ENCODE measurements at places on chromosomes 2 and 18.

DNA sequence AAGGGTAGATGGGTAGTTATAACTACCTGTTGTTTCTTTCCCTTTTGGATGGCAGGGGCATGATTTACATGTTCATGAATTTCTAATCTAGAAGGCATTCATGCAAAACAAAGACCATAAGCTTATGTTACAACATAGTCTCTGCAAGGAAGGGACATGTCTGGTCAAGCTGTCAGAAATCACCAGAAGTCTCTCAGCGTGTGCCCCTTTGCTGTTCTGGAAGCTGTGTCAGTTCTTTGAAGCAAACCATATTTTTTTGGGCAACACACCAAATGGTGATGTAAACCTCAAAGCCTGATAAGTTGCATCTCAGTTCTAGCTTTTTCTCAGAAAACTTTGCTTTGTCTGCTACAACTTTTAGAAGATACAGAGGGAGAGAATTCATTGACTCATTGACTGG, 173.5 kb upstream of the CTAGE1 start:
- no peak for DNase-seq

- no peak for DNase-seq
Measured at GRCh38 chr2:240749516-240749915, 57.9 kb downstream of the AQP12A start.

DNA sequence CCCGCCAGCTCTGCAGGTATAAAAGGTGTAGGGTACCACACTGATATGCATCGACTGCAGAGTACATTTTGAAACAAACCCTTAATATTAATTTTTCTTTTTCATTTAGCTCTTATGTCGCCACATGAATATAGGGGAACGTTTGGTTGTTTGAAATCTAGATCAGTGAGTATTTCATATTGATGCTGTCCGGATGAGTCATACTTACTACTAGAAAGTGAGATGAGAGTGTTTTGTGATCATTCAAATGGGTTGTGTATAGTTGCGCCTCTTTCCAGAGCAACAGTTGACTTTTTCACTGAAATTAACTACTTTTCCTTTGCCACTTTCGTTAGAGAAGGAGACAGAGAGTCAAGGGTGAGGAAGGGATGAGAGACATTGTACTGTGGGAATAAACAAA, 24.6 kb downstream of the NPAS2 start:
- no peak for DNase-seq

- no peak for DNase-seq
Measured at GRCh38 chr2:111025288-111025687, 95.4 kb upstream of the BCL2L11 start.

All from CD4-positive, alpha-beta T cell treated with Interleukin-17A for 1 hour (primary cell).